ENCODE measurements at places on chromosomes 2 and 18.

DNA sequence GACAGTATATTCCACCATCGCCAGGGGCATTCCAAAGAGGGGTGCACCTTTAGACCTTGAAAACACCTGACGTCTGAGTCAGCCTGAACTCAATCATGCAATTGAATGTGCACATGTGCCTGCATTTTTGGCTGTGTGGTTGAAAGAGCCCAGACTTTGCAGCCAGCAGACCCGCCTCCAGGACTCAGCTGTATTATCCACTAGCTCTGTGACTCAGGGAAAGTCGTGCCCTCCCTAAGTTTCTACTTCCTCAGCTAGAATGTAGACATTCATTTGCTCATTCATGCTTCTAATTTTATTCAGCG lies 94.2 kb downstream of the LRRC30 start:
- DNase-seq: no peak

DNA sequence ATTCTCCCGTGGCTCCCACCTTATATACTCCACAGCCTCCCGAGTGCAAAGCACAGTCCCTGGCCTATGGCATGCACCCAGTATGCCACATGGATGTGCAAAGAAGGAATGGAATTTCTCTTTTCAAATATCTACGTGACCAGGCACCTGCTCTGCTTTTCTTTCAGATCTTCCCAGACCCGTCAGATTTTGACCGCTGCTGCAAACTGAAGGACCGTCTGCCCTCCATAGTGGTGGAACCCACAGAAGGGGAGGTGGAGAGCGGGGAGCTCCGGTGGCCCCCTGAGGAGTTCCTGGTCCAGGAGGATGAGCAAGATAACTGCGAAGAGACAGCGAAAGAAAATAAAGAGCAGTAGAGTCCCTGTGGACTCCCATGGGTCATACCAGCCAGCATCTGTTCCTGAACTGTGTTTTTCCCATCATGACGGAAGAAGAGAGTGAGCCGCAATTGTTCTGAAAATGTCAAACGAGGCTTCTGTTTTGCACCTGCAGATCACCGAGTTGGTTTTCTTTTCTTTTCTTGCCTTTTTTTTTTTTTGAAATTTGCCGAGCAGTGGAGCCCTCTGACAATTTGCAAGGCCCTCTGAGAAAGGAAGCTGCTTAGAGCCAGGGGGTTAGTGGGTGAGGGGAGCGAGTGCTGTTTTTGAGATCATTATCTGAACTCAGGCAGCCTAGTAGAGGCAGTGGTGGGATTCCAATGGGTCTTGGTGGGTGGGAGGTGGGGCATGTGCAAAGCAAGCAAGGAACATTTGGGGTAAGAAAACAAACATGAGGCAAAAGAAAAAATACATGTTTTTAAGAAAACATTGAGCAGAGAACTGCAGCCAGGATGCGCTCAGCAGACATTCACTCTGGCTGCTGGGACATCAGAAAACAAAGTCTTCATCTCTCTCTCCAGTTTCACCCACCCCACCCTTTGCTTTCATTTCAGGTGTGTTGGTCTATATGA lies 26.2 kb downstream of the LBH start:
- no peak for DNase-seq

DNA sequence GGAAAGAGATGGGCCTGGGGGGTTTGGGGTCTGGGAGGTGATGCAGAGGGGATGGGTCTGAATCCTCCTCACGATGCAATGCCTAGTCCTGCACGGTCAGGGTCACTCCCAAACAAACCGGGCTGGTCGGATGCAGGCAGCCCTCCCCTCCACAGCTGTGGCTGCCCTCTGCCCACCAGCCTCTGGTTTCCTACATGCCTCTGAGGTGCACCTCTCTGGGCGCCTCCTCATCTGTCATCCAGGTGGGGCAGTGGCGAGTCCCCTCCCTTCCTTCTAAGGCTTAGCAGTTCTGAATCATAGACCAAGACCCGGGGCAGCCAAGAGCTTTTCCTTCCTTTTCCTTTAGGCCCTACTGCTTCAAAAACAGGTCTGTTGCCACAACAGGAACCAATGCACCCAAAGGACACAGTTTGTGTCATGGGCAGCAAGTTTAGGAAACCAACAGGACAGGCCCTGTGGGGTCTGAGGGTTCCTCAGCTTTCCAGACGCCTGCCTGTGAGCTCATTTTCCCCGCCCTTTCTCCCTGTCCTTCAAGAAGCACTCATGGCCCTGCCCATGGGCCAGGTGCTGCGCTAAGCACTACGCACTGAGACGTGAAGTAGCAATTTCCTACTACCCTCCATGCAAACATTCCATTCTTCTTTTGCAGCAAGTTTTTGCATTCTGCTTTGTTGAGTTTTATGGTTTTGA lies 6.5 kb upstream of the MAL start:
- no peak for DNase-seq

- DNase-seq: no peak
Measured at GRCh38 chr2:239199041-239199768, 201.6 kb downstream of the HDAC4 start.

GRCh38 chr2:74845217-74845751 lies 11.4 kb downstream of the HK2 start:
- peak; percentile 93 for DNase-seq

DNA sequence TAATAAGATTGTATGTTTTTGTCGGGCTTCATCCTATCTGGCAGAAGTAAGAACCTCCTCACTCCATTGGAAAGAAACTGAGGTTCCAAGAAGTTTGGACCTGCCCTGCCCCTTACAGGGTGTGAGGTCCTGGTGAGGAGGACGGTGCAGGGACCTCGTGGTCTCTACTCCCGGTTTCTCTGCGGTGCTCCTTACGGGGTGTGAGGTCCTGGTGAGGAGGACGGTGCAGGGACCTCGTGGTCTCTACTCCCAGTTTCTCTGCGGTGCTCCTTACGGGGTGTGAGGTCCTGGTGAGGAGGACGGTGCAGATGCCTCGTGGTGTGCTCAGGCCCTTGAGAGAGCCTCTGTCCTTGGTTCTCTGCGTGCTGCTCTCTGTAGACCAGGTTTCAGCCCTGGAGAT lies 5.2 kb downstream of the CTDP1 start:
- DNase-seq: no peak

GRCh38 chr2:112004253-112004645 lies 50.8 kb upstream of the TMEM87B start:
- no peak for DNase-seq

All from amniotic epithelial cell (primary cell).